ENCODE measurements at places on chromosomes 3 and 15.

GRCh38 chr15:91857224-91857585, 3.7 kb downstream of the SLCO3A1 start:
- DNase-seq = no peak

DNA sequence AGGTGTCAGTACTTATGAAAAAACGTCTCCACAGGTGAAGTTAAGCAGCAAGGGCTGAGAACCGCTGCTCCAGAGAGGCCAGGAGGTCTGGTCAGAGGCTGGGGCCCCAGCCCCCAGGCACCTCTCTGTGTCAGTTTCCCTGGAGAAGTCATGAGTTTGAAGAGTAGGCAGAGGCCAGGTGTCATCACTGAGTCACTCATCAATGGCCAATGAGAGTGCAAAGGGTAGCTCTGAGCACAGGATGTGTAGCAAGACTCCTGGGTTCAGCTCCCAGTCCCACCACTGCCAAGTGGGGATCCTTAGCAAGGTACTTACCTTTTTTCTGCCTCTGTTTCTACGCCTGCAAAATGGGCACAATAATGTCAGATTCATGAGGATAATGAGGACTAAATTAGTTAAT, 47.9 kb downstream of the CORO2B start:
- DNase-seq = no peak

DNA sequence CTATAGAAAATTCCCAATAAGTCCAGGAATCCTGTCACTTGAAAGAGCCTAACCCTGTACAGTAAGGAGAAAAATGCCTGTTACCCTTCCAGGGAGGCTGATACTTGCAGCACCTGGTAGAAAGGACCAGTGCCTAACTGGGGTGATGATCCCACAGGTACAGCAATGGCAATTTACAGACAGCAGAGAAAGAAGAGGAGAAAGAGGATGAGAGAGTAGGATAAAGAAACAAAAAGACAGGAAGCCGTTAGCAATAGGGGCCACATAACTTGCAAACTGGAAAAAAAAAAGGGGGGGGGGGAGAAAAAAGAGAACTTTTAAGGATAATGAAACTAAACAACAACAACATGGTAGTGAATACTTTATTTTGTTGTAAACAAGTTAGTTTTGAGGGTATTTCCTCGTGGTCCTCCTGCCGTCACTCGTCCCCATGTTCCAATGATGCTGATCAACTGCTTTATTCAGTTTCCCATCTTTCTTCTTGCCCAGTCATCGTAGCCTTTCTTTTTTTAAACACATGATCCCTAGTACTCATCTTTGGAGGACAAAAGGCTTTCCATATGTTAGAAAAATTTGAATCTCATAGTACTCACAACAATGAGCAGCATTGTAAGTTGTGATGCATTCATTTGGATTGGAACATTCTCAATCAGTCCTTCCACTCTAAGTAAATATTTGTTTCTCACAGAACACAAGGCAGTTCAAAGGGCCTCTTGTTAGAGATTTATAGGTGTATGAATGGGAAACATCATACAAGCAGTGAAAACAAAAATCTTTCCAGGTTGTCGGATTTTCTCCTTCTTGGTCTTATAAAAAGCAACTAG, 8.6 kb downstream of the TM4SF1 start:
- no peak for DNase-seq

GRCh38 chr3:86175593-86176444, 815.1 kb downstream of the VGLL3 start:
- DNase-seq = peak; percentile 55

GRCh38 chr3:102230057-102230456, 204.8 kb upstream of the ZPLD1 start:
- peak; percentile 49 for DNase-seq

- DNase-seq = no peak
Observed at GRCh38 chr3:169289273-169289672, 374.2 kb downstream of the MECOM start.

DNA sequence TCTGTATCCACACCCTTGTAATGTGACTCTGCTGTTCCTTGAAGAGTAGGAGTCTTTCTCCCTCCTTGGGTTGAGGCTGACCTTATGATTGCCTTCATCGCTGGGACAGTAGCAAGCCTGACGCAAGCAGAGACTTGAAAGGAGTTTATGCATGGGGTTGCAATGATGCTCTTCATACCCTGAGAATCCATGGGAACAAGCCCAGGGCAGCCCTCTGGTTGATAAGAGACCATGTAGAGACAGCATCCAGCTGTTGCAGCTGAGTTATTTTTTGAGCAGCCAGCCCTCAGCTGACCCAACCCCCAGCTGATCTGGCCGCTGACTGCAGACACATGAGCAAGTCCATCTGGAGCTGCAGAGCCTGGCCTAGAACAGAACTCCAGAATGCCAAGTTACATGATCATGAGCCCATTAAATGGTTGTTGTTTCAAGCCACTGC, 60.6 kb upstream of the ARNT2 start:
- DNase-seq = no peak

GRCh38 chr3:53318522-53318921, 28.8 kb downstream of the DCP1A start:
- no peak for DNase-seq

DNA sequence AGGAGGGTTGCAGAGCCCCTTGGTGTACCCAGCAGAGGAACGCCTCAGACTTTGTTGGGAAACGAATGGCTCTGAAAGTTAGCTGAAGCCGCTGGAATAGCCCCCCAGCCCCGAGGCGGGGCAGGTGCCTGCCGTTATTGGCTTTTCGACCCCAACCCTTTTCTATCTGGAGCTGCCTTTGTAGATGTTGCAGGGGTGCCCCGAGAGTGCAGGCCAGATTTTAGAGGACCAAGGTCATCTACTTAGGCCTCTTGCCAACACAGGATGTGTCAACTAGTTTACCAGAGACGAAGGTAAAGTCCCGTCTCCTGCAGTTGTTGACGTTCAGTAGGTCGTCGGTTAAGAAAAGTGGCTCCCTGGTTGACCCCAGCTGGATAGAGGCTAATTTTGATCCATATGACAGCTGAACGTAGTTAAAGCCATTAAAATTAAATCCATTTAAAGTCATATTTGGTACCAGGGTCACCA, 579 bp upstream of the UBE3A start:
- peak; percentile 51 for DNase-seq

DNA sequence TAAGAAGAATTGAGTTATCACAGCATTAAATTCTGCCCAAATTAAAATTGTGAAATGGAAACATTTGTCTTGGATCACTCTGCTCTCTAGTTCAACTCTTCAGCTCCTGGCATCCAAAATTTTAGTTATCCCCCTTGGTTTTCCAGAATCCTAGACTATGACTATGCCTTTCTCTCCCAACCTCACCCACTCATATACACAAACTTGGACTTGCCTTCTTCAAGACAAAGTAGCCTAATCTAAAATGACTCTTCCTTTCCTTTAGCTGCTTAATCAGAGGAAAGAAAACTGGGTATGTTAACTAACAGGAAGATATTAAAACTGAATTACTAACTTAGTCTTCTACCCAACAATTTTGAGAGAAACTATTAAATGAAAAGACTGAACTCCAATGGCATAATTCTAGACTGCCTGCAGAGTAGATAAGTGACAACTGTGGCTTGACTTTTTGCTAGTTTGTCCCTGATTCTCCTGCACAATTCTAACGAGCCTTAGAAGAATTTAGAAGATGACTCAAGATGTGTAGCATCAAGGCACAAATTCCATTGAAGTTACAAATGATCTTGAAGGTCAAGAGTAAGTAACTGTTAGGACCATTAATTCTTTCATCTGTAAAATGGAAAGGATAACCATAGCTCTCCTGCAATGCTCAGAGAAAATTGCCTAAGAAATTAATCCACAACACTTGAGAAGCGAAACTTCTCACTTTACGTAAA, 5.2 kb upstream of the GOLIM4 start:
- no peak for DNase-seq

- no peak for DNase-seq
Observed at GRCh38 chr3:51966016-51966415, 1.2 kb downstream of the PCBP4 start.

- no peak for DNase-seq
Observed at GRCh38 chr15:61025308-61025707, 203.8 kb downstream of the RORA start.

GRCh38 chr3:150275941-150276340, 132.2 kb upstream of the TSC22D2 start:
- DNase-seq = no peak

DNA sequence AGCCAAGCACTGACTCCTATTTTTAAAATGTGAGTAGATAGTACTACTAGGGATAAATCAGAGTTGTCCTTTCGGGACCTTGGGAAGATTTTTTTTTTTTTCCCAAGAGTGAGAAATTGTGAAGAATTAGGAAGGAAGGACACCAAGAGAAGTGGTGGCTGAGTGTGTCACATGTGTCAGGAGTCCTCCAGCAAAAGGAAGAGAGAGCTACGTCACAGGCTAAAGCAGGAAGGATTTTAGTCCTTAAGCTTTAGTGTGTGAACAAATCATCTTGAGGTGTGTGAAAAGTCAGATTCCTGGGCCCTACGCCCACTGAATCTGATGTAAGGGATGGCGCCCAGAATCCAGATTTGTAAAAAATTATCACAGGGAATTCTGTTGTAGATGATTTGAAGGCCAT, 172.7 kb downstream of the SERPINI1 start:
- no peak for DNase-seq

DNA sequence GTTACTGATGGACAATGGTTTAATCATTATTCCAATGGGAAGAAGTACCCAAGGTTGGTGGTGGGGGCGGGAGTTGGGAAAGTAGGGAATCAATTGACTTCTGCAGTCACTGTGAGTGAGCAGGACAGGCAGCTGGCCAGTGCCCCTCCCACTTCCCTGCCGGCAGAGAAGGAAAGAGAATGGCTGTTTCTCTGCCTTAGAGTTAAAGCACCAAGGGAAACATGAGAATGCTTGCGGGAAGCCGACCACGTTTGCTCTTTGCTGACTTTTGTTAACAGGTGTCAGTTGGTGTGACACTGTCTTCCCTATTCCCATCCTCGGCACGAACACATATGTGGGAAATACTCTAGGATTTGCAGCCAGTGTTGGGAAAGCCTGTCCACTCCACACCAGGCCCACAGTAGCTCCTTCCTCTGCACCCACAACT, 33.5 kb upstream of the MFSD1 start:
- peak; percentile 52 for DNase-seq

DNA sequence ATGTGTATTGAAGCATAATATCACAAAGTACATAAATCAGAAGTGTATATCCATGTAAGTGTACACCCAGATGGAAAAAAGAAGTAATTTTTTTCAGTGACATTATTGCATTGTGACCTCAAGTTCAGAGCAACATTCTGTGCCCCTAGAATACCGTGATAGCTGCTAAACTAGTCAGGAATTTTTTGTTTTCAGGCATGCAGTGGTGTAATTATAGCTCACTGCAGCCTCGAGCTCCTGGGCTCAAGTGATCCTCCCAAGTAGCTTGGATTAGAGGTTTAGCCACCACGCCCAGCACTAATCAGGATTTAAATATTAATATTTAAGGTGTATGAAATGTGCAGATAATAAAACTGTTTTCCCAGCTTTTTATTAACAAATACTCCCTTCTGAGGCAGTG, 25.5 kb downstream of the SEC62 start:
- no peak for DNase-seq

GRCh38 chr3:161854232-161854771, 357.7 kb downstream of the OTOL1 start:
- peak; percentile 85 for DNase-seq

DNA sequence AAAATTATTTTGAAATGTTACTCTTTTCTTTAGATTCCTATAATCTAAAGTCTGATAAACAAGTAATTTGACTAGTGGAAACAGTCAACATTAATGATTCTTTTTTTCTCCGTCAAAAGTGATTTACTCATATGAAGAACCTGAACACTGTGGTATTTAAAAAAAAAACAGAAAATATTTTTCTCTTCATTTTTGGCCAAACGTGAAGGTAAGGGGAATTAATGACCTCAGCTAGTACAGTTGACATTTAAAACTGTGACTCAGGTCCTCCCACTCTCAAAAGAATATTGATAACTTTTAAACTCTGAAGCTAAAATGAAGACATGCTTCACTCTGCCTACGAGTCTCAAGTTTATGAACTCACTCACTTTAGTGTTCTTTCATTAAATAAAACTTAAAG, 34.5 kb downstream of the TIGIT start:
- no peak for DNase-seq

DNA sequence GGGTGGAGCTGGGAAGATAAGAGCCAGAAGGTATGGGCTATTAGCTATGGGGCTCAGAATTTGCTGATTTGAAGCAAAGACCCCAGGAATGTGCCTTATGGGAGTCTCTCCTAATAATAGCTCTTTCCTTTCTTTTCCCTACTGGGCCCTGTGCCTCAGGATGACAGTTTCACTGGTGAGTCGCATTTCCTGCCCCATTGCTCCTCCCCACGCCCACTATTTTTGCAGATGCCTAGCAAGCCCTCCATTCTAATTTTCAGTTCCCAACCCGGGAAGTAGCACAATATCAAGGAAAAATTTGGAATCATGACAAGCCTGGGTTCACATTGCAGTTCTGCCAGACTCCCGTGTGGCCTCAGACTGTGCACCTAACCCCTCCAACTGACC, 583 bp downstream of the IL17RE start:
- no peak for DNase-seq

GRCh38 chr15:64038878-64039610, 7.2 kb downstream of the DAPK2 start:
- peak; percentile 87 for DNase-seq

DNA sequence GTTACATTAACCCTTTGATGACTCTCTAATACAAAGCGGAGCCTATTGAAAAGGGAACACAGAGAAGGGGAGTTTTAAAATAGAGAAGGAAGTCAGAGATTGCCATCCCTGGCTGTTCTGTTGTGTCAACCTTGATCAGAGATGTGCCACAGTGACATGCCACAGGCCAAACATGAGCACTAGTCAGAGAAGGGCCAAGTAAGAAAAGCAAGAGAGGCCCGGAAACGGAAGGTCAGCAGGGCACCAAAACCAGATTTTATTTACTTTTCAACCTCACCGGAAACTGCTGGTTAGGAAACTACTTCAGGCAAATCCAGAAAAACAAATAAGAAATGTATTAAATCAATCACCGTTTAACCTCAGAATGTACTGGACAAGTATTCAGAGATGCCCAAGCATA, 171.8 kb downstream of the ALCAM start:
- no peak for DNase-seq

- DNase-seq = no peak
Observed at GRCh38 chr3:58041826-58042324, 33.7 kb downstream of the FLNB start.

- no peak for DNase-seq
Observed at GRCh38 chr15:40821195-40821594, 7.3 kb downstream of the PPP1R14D start.

DNA sequence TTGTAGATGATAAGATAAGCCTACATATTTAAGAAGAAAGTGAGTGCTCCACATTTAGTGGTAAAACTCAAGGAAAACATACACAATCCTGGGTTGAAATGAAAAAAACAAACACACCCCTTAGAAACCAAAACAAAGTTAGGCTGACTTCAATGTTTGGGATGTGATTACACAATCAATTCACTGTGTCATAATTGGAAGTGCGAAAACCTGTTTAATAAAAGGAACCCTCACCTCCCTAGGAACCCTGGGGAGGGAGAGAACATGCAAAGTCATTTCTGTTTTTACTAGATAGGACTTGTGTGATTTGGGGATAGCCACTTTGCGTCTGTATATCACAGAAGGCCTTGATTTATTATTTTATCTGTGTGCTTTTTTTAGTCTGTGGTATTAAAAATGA, 275.0 kb downstream of the NFKBIZ start:
- DNase-seq = peak; percentile 3

GRCh38 chr15:61229883-61230180, 730 bp upstream of the RORA start:
- DNase-seq = no peak

Measured in mesendoderm (in vitro differentiated cells).